ENCODE measurements at places on chromosomes 1 and 21.

GRCh38 chr1:111851552-111851951 is 95.9 kb downstream of the DDX20 start:
- DNase-seq, result no peak

GRCh38 chr1:55006931-55007330 is 8.2 kb downstream of the BSND start:
- no peak for DNase-seq

DNA sequence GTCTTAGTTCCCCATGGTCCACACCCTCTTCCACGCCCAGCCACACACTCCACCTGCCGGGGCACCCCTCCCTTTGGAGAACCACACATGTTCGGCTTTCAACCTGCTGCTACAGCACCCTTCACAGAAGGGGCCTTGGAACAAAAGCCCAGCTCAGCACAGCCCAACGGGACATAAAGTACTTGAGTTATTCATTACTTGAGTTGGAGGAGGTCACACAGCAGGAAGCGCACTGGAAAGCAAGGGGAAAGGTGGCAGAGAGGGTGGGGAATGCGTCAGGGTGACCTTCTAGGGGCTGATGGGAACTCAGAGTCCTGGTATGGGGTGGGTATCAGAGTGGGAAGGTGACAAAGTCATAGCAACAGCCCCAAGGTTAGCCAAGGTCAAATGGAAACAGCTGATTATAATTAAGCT is 3.0 kb upstream of the ATP1B1 start:
- DNase-seq, result peak; percentile 34

DNA sequence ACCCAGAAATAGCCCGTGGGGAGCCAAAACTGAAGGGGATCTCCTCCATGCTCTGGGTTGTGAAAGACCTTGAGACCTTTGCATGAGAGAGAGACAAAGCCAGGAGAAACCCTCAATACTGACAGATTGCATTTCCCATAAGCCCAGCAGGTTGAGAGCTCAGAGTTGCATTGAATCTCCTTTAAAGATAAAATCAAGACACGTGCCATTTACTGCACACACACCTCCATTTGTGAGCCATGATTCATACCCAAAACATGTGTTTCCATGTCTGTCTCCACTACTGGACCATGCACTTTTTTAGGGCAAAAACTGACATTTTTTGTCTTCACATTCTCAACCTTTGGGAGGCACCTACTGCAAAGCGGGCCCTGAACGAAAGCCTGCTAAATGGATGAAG is 144.0 kb upstream of the NRIP1 start:
- DNase-seq, result no peak

GRCh38 chr1:160216301-160216700 is 11.1 kb downstream of the PEA15 start:
- no peak for DNase-seq

GRCh38 chr1:161390559-161390858 is 22.8 kb upstream of the CFAP126 start:
- DNase-seq, result no peak

- DNase-seq, result no peak
These were observed 52.6 kb downstream of the KIF21B start for GRCh38 chr1:200970771-200971427.

DNA sequence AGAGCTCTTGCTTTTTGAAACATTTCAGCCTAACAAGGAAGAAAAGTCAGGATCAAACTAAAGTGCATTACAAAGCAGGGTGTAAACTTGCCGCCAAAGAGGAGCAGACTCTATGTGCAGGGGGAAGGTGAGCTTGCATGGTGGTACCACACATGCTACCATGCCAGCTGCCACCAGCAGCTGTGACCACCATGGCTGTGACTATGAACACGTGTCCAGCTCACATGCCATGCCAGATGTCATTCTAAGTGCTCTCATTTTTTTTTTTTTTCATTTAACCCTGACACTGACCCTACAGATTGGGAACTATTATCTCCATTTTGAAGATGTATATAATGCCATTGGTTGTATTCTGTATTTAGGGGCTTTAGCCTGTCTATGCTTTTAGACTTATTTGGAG is 79.0 kb downstream of the PCP4 start:
- peak; percentile 57 for DNase-seq

DNA sequence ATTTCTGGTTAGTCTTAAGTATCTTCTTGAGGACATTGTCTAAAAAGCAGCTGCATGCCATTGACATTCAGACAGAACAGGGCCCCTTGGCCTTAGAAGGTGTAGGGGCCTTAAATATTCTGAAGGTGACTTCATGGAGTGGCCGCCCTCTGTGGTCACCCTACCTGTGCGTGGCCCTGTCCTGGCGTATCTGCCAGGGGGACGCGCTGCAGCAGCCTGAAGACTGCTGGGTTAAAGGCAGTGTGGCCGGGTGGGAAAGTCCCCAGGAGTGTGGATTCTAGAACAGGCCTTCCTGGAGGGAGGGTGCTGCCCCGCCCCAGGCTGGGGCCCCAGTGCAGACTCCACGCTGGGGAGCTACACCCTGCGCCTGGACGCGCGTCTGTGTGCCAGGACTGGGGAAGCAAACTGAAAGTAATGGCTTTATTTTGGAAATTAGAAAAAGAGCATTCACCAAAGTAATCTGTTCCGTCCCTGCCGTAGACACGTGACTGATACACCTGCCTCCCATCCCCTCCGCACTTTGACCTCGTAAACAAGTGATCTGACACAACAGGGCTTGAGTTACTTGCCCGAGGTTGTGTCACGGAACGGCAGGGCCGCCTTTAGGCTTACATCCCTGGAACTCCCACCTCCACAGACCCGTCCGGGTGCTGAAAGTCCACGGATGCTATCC is 1.8 kb downstream of the AGPAT3 start:
- DNase-seq, result no peak

- DNase-seq, result no peak
These were observed 15.4 kb downstream of the POLR3GL start for GRCh38 chr1:145979746-145980456.

GRCh38 chr1:172149346-172149745 is 271.1 kb upstream of the C1orf105 start:
- DNase-seq, result no peak

DNA sequence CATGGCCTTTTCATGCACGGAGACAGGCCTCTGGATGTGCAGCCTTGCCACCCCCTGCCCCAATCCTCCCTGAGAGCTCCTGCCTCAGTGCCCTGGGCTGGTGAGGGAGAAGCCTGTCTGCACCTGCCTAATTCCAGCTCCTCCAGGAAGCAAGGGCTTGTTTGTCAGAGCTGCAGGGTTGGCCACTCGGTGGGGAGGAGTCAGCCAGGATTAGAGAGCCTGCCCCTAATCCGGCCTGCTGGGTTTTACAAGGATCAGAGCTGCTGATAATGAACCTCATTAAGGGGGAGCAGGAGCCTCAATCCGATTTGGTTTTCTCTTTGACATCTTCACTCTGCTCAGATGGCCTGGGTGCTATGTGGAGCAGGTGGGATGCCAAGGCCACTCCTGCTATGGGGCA is 31.9 kb upstream of the LHX4 start:
- peak; percentile 90 for DNase-seq

DNA sequence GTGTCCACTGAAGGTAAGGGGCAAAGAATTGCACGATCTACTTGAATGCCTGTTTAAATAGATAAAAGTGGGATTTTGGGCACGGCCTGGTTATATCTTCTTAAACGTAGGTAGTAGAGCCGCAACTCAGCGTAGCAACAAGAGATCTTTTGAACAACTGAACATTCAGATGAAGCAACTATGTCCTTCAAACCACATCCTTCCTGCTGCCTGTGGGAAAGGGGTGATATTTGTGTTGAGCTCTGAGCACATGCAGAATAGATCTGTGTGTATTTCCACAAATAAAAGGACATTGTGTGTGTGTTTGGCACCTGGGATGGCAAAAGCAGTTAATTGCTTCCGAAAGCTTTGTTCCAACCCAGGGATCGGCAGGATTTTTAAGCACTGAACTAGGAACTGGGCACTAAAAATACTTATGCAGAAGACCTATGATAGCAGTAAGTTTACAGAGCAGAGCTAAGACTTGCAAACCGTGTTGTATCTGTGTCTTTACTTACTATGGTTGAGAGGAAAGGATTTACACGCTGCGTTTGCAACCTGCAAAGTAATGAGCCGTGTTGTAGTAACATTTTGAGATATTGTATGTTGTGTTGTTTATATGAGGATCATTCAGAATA is 333.4 kb downstream of the CHRM3 start:
- no peak for DNase-seq

GRCh38 chr1:203929741-203930309 is 68.4 kb downstream of the SNRPE start:
- no peak for DNase-seq

DNA sequence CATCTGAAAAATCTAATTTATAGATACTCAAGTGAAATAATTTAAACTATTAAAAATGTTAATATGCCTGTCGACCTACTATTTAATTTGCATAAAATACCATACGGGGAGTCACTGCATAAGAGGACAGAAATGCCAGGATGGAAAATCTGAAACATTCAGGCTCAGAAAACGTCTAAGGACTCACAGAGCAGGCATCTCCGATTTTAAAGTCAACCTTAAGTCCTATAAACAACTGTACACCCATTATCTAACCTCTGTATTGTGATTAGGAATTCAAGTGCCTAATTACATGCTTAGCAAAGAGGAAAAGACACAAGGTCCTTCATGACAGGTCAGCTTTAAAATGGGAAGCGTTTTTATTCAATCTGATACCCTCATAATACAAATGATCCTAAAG is 49.2 kb downstream of the ZBTB18 start:
- DNase-seq, result no peak

GRCh38 chr1:147897029-147897752 is 5.4 kb upstream of the GJA8 start:
- DNase-seq, result no peak

DNA sequence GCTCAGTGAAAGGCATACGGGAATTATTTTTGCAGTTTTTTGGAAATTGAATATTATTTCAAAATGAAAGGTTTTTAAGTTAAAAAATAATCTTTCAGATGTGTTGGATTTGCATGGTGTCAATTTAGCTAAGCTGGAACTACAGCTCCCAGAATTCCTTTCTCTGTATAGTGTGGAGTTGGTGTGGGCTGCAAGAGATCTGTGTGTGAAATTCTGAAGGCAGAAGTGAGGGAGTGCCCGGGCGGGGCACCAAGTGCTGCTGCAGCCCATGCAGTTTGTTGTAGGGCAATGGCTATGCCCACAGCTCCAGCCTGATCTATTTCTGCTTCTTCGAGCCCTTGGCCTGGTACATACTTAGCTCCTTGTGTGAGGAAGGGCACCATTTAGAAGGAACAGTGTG is 60.5 kb upstream of the CSF1 start:
- DNase-seq, result no peak

DNA sequence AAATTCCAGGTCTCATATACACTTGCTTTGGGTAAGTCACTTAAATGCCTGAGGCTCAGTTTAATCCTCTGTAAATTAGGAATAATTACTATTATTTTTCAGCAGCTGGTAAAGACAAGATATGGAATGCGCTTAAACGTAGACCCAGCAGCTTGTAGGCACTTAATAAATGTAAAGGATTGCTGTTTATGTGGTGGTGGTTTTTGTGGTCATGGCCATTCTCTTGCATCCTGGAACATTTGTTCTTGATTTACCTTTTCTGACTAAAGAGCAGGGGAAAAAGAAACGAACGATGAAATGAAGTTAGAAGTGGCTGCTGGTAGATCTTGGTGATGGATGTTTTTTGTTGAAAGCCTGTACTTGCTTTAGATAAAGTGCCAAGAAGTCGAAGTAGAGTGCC is 195.0 kb upstream of the FOXD3 start:
- no peak for DNase-seq

DNA sequence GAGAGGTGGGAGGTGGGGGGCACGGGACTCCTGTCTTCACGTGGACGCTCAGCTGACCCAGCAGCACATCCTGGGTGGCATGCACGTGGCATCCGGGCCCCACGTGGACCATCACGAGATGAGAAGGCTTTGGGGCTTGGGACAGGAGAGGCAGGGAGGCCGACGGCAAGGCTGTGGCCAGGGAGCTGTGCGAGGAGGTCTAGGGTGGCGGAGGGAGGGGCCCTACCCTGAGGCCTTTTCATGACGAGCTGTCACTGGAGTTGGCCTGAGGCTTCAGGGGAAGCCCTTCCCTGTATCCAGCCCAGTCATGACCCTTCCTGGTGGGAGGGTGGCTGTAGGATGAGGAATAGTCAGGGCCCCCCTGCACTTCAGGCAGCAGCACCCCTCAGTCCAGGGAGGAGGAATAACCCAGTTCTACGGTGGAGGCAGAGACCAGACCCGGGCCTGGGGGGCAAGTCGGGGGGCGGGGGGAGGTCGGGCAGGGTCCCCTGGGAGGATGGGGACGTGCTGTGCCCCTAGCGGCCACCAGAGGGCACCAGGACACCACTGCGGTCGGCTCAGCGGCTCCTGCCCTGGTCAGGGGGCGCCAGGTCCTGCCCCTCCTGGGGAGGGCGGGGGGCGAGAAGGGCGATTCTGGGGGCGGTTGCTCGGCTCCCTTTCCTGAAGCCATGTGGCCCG is 2.0 kb upstream of the PERM1 start:
- DNase-seq, result no peak

DNA sequence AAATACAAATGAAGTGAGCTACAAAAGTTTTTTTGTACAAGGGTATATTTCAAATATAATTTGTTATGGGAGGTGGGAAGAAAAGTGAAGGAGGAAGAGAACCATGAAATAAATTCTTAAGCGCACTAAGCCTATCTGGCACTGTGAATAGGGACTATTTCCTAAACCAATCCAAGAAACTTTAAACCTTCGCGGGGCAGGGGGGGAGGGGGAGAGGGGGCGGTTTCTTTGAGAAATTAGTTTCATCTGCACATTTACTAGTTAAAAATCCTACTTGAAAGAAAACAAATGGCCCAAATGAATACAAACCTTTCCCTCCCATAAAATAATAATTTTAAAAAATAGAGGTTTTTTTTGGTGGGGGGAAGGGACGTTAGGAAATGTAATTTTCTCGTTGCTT is 364 bp downstream of the GOLPH3L start:
- no peak for DNase-seq

DNA sequence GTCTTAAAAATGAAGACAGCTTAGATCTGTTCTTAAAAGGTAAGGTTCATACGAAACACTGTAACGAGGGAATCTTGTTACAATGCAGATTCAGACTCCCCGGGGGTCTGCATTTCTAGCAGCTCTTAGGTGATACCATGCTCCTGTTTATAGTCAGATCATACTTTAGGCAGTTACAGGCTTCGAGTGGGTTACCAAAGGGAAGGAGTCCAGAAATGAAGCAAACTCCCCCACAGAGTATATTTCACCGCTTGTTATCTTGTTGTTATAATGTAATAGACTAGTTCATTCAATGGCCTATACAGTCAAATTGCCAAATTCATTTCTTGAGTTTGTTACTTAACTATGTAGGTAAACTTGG is 601.1 kb downstream of the USP25 start:
- no peak for DNase-seq

DNA sequence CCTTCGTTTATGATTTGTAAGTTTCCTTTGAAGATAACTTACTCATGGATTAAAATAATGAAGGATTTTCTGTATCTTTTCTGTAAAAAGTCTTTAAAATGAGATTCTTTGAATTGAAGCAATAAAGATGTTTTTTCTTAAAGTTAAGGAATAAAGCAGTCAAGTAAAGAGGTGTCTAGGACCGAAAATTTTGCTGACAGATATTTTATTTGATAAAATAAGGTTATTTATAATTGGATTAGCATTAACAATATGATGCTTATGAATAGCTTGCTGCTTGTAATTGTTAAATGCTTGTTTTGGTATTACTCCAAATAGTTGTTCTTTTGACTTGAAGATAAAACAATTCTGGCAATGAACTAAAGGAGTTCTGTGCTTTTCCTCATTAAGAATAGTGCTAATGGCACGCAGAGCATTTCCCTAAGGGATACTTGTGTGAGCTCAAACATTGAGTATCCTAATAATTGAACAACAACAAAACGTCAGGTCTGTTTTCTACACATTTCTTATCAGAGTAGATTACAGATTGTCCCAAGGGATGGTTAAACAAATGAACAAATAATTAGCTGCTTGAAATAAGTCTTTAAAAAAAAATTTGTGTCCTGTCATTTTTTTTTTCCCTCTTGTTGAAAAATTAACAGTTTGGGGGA is 16.6 kb downstream of the TSNAX start:
- DNase-seq, result no peak
